Stimulated activated naive CD8-positive, alpha-beta T cell treated with anti-CD3 and anti-CD28 coated beads, Interleukin-15, amount 100 ng/mL, for 72 hours (primary cell): ENCODE measurements at places on chromosomes 6 and 20.
A peak's percentile ranks its signal among the peaks of the same experiment; 100 is the strongest.

GRCh38 chr6:13278991-13279390 is 49.3 kb downstream of the TBC1D7 start:
- DNase-seq = no peak

DNA sequence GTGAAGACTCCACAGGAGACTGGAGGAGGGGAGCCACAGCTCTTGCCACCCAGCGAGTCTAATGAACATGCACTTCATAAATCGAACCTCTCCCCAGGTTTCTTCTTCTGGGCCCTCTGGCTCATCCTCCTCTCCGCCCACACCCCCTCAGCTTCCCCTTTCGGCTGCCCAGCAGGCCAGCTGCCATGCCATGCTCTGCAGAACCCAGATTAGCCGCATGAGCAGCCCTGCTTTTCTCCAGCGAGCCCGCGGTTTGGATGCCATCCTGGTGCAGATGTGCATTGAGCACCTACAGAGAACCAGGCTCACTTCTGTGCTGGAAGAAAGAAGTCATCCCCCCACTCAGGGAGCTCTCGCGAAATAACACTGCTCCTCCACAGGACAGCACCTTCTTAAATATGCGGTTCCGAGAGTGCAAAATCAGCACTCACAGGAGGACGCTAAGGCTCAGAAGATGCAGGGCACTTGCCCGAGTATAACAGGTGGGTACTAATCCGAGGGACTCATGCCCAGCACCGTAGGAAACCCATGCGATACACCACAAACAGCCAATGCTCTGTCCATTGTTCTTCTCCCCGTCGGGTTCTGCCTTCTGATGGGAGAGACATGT is 143.0 kb upstream of the THBS2 start:
- DNase-seq = no peak

- peak; percentile 9 for DNase-seq
These were observed 659 bp downstream of the SLC35F1 start for GRCh38 chr6:117907601-117908245.

DNA sequence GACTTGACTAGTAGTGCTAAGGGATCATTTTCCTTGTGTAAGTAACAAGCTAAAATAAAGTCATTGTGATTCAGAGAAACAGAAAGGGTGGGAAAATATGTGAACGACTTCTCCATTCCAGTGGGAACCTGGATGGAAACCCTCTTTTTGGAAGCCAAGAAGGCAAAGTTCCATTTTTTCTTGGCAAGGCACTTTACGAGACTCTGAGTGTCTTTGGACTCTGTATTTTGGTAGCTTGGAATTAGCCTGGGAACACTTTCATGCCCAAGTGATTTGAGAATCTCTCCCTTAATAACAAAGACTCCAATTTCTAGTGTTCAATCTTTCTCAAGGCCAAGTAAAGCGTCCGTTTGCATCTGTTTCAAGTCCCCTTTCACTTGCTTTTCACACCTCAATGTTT is 100.5 kb upstream of the SASH1 start:
- no peak for DNase-seq

GRCh38 chr6:7086488-7086887 is 21.3 kb upstream of the RREB1 start:
- peak; percentile 33 for DNase-seq

DNA sequence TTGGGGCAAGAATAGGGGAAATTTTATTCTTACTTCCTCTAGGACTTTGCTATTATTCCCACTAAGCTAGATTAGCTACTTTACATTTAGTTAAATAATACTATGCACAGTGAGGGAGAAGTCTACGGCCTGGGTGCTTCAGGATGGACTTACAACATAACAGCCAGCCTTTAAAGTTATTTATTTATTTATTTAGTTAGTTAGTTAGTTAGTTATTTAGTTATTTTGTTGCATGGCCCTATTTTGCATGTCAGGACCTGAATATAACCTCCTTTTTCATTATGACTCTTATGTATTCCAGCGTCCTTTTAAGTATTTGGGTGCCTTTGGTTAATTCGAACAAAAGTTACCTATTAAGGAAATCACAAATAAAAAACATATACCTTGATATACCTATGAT is 238.7 kb downstream of the EYS start:
- no peak for DNase-seq

DNA sequence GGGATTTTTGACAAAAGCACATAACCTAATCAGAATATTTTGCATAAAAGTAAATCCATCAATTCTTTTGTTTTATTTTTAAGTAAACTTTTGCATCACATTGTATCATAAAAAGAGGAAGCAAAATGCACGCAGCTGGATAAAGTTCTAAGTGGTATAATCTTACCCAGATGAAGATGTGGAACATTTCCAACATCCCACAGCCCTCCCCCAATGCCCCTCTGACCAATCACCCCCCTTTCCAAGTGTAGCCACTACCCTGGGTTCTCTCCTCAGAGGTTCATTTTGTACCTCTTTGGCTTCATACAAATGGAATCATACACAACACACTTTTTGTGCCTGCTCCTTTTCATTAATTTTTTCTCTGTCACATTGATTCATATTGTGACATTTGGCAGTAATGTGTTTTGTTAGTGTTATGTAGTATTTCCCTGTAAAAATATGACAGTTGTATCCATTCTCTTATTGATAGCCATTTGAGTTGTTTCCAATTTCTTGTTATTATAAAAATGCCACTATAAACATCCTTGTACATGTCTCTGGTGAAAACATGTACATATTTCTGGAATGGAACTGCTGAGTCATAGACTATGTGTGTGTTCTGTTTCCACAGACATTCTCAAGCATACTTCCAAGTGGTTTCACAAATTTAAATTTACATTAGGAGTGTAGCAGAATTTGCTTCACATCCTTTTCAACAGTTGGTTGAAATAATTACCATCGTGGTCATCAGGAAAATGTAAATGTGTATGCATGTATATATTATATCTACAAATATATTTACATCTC is 92.9 kb upstream of the SYNDIG1 start:
- DNase-seq = no peak

DNA sequence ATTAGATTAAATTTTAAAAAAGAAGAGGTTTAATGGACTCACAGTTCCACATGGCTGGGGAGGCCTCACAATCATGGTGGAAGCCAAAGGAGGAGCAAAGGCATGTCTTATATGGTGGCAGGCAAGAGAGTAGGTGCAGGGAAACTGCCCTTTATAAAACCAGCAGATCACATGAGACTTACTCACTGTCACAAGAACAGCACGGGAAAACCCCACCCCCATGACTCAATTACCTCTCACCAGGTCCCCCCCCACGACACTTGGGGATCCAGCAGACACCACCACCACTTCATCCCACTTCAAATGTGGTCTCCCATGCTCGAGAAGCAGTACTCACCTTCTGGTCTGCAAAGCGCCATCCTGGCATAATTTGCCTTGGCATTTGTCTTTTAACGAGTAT is 24.6 kb downstream of the MTFR2 start:
- peak; percentile 18 for DNase-seq

- no peak for DNase-seq
These were observed 27.9 kb downstream of the ELMO2 start for GRCh38 chr20:46378412-46379009.

DNA sequence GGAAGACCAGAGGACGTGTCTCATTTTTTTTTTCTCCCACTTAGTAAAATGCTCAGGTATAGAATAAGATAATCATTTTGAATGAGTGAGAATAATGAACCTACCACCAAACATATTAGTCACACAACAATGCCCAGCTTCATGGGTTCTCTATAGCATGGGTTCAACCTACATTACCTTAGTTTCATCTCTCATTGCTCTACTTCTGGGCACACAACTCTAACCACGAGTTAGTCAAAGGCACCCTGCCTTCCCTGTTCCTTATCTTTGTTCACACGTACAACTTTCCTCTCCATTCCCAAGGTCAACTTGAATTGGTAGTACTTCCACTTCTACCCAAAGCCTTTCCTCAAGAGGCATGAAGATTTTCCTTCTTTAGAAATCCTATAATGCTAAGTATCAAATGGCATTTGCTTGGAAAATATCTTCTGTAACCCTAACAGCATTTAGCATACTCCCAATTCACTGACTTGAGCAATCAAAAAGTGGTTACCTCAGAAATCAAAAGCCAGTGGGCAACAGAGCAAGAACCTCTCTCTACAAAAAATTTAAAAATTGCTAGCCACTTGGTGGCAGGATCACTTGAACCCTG is 20.9 kb downstream of the DEK start:
- DNase-seq = no peak

- no peak for DNase-seq
These were observed 1137.7 kb downstream of the EPHA7 start for GRCh38 chr6:92281571-92282076.

DNA sequence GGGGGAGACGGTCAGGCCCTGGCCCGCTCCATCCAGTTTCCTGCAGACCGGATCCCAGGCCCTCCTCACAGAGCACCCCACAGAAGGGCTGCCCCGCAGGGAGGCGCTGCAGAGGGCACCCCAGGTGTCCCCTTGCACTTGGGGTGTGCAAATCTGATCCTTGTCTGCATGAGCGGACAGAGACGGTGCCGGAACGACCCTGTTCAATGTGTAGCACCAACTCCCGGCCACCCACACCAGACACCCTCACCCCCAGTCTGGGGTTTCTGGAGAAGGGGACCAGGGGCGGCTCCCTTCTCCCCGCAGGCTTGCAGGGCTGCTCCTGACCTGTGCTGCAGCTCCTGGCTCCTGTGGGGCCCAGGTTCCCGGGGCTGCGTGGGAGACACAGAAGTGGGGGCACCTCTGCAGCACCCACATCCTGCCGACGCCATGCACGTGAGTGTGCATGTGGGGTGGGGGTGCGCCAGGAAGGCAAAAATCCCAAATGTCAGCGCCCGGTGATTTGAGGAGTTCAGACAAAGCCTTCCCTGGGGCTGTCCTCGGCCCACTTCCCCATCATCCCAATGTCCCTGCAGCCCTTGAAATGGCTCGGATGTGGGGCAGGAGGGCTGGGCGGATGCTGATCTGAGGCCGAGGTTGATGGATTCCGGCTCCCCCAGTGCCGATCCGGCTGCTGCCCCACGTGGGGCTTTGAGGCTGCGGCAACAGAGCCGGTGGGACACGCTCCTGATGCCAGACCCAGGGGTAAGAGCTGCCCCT is 85.3 kb upstream of the BHLHE23 start:
- DNase-seq = no peak

DNA sequence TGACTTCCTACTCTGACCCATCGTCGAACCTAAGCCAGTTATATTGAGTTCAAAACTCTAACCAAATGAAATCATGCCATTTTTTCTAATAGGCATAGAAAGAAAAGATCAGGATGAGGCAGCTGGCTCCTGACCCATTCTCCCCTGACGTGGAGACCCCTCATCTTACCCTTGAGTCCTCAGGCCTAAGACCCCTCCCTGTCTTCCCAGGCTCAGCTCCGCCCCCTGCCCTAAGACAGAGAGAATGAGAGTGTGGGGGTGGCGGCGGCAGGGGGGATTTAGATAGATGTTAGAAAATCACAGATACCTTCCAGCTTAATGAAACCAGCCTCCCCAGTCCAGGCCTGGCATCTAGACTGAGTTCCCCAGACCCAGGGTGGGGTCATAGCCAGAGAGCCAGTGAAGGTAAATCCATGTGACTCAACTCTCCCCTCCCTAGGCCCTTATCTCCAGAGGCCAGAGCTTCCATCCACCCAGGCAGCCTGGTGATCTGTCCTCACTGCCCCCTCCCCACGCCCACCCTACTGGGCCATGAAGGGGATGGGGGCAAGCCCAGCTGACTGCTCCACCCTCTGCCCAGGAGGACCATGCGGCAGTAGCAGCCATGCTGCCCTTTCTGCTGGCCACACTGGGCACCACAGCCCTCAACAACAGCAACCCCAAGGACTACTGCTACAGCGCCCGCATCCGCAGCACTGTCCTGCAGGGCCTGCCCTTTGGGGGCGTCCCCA is 6.8 kb downstream of the TMEM63B start:
- no peak for DNase-seq

GRCh38 chr6:28480253-28480932 is 35.2 kb downstream of the GPX6 start:
- DNase-seq = no peak

- no peak for DNase-seq
These were observed 1532.7 kb downstream of the HACE1 start for GRCh38 chr6:103326760-103327757.

- DNase-seq = no peak
These were observed 116.1 kb downstream of the VEGFA start for GRCh38 chr6:43886067-43886461.

DNA sequence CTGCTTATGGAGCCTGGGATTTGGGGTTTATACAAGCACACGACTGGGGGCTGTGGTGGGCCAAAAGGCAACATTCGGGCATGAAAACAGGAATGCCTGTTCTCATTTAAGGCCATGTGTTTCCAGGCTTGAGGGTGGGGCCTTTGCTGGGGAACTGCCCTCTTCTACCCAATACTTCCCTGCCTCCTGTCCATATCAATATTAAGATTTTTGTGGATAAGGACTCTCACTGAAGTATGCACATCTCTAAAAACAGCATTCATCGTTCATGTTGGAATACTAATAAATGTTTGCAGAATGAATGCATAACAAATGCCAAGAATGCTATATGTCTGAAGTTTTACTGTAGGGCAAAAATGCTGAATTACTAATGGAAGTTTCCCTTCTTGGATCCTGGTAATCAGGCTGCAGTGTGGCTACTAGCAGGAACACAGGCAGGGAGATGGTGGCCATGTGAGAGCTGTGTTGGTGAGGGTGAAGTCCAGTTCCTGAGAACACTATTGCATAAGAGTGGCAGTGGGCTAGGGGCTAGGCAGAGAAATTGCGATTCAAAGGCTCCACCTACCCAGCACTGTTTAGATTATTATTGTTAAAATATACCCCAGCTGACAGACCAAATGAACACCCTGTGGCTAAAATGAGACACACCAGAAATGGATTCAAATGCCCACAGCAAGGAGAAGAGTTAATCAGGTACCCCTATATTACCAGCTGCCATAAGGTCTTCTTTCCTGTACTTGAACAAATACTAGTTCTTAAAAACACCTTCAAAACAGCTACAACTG is 644.3 kb downstream of the EPM2A start:
- no peak for DNase-seq

DNA sequence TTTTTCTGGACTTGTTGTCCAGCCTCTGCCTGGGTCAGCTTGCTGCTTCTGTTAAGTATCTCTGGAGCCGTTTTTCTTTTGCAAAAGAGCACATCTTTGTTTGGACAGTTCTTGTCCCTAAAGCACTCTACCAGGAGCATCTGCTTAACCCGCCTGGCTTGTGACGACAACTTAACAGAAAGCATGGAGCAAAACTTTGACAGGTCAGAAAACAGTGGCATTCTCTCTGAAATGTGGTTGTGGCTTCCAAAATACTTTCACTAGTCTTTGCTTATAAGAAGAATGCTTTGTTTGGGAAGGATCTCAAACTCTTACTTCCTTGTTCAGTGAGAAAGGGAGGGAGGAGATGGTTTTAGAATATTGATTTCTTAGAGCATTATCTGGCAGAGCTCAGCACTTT is 47.6 kb downstream of the CD109 start:
- no peak for DNase-seq

DNA sequence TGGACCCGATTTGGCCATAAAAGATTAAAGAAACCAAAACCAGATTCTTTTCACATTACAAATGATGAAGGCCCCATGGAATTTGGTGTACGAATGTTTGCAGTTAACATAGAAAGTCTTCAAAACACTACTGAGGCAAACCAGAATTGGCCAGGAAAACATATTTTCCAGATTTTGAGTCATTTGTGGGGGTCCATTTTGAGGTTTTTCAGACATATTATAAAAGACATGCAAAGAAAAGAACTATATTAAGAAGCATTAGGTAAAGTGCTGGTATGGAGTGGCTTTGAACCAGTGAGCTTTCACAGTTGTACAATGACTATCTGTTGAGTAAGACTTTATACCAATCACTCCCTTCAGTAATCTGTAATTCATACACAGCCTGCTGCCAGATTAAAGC is 168.9 kb upstream of the COL21A1 start:
- DNase-seq = no peak
